ENCODE measurements at places on chromosomes 6 and 20. TPM values are rescaled to one million over a fixed set of nuclear protein-coding genes. Genes with fewer than 3 reads are reported as not detected.

Gene IRAK1BP1
- total RNA-seq: 7.5 TPM

GRCh38 chr6:83417880-83418663, 12.8 kb downstream of the ME1 start:
- no peak for DNase-seq

DNA sequence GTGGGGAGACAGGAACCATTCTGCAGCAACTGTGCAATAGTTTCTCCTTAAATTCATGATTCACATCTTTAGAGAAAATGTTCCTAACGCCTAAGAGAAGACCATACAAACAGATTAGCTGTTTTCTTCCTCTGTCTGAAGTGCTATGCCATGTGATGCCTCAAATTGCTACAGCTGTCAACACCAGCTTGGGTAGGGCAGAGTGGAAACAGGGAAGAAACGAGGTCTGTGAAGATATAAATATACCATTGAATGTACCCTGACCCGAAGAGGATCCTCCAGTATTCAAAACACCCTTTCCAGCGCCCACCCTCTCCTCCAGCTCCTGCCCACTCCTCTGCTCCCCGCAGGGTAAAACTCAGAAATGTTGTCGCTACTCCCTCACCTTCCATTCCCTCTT, 40.3 kb upstream of the PRND start:
- DNase-seq: no peak

GRCh38 chr6:7684843-7685242, 41.1 kb upstream of the BMP6 start:
- no peak for DNase-seq

DNA sequence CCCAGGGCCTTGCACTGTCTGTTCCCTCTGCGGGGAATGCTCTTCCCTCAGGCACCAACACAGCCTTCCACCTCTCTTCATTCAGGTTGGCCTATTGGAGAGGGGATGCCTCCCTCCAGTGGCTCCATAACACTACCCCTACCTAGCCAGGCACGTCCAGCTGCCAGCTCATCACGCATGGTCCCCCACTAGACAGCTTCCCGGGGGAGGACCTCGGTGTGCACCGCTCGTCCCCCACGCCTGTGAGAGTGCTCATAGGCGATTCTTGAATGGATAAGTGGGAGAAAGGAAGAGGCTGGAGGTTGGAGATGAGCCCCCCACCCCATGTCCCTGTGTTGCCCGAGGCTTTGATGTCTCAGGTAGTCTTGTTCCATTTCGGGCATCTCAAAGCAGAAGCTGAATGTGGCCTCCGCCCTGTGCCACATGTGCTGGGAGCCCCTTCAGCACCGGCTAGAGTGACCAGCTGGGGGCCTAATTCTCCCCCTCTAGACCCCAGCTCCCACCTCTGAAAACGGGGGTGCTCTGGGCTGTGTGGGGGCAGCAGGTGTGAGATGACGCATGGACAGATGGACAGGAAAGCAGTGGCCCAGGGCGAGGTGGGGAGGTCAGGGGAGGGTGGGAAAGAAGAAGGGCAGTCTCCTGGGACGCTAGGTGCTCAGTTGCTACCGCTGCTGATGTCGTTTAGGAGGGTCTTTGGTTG, 333.0 kb downstream of the TAF4 start:
- DNase-seq: no peak

DNA sequence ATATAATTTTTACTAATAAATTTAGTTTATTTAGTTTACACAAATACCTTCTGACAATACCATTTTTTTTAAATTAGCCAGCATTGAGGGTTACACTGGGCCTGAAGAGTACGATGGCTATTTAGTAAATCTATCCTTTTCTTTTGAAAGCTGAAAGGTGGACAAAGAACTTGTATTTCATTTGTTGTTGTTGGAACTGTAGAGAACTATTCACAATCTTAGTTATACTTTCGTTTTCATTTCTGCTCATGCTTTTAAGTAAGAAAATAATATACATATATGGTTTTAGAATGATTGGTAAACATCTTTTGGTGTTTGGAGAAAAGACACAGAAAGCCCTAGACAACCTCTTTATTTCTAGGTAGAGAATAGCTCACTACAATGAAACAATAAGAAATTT, 165.3 kb upstream of the FAM83B start:
- DNase-seq: no peak

GRCh38 chr6:125884634-125885371, 71.8 kb upstream of the HINT3 start:
- no peak for DNase-seq

- no peak for DNase-seq
These were observed 21.0 kb downstream of the EPB41L1 start for GRCh38 chr20:36175475-36175995.

Gene KIAA1755
- total RNA-seq: 7.1 TPM

Gene TDP2
- total RNA-seq: 75.7 TPM

GRCh38 chr20:45970646-45971424, 1.2 kb downstream of the ZNF335 start:
- no peak for DNase-seq

GRCh38 chr20:17663486-17663885, 18.6 kb downstream of the RRBP1 start:
- DNase-seq: no peak

DNA sequence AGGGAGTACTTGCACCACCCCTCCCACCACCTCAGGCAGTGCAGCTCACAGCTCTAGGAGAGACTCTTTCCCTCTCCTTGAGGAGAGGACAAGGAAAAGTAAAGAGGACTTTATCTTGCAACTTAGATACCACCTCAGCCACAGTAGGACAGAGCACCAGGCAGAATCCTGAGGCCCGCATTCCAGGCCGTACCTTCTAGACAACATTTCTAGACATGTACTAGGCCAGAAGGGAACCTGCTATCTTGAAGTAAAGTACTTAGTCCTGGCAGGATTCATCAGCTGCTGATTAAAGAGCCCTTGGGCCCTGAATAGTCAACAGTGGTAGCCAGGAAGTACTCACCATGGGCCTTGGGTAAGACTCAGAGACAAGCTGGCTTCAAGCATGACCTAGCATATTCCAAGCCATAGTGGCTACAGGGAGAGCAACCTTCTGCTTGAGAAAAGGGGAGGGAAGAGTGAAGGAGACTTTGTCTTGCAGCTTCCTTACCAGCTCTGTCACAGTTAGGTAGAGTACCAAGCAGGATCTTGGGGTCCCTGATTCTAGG, 384.4 kb upstream of the RNF217 start:
- no peak for DNase-seq

DNA sequence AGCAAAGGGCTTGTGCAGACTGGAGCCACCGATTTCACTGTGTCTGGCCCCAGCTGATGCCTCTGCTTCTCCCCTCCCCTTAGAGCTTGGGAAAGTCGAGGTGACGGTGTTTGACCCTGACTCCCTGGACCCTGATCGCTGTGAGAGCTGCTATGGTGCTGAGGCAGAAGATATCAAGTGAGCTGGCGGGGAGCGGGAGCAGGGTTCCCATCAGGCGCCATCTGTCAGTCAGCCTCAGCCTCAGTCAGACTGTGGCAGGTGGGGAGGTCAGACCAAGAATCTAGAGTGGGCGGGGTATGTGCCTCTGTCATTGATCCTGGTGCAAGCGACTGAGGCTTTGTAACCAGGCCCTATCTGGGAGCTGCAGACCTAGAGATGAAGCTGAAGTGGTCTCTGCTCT, 5.5 kb downstream of the ERGIC3 start:
- no peak for DNase-seq

DNA sequence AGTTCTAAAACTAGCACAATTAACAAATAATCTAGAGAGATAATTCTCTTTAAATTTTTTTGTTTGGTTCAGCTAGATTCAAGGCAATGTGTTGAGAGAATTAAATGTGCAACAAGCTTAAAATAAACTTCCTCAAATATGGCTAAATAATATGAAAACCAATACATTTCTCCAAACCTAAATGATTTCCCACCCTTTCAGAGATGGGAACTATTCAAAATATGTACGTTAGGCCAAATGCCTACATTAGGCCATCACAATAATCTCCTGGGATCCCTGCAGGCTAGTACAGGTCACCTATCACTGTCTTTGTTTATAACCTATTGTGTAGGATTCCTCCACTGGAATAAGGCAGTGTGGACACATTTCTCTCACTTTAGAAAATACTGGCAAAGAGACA, 1.7 kb downstream of the FAXC start:
- no peak for DNase-seq

Gene OR12D1
- total RNA-seq: not detected

Gene GTSF1L
- not detected for total RNA-seq

GRCh38 chr20:40939667-40940066, 89.0 kb upstream of the TOP1 start:
- no peak for DNase-seq

Gene HLA-DRA
- total RNA-seq: 375 TPM

Gene LAMA4
- total RNA-seq: 67.8 TPM

DNA sequence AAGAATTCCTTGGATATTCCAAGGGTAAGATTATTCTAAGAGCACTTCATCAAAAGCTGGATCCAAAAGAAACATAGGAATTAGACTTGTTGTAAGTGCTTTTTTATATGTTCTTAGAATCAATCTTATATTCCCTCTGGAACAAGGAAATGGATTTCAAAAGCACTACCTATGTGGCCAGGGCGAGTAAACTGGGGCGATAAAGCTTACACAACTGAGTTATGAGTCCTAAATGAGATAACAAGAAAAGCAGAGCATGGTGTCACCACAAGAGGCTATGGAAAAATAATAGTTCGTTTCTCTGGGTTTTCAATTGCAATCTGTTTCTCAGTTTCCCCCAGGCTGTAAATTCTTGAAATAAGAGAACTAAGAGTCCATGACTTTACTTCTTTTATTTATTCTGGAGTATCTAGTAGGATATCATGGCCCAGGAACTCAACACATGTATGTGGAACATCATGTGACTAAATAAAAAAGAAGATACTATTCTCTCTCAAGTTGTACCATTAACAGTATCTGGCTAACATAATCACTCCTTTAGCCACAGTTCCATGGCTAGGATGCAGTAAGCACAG, 51.5 kb downstream of the NUDT3 start:
- DNase-seq: no peak

DNA sequence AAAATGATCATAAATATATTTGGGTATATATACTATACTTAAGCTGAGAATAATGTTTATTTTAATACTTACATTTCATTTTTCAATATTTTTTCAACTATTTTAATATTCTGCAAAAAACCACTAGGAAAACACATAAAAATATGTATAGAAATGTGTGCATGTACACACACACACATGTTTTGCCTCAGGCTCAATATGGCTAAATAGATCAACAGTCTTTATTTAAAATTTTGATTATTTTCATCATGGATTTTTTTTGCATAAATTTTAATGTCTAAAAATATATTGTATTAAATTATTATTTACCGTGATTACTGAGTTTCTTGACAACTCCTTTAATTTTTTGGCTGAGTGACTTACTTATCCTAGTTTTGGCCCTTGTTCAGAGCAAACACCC, 846.5 kb downstream of the DHX35 start:
- no peak for DNase-seq

- DNase-seq: no peak
These were observed 605.7 kb upstream of the GJE1 start for GRCh38 chr6:141526985-141527384.

- DNase-seq: no peak
These were observed 26.8 kb downstream of the C6orf89 start for GRCh38 chr6:36912586-36912985.

Gene OR2H1
- total RNA-seq: not detected

Gene RNF114
- 78.8 TPM for total RNA-seq

DNA sequence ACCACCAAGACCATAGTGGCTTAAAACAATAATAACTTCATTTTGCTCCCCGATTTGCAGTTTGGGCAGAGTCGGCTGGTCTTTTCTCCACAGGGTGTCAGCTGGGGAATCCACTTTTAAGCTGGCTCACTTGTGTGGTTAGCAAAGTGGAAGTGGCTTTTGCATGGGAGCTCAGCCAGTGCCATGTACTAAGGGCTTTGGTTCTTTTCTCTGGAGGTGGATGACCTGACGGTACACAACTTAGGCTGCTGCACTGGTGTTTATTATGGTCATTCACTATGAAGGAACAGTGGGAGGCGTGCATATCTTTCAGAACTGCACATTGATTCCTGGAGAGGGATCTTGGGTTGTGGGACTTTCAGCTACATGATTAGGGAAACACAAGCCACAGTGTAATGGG, 141.0 kb downstream of the OR2B2 start:
- no peak for DNase-seq

DNA sequence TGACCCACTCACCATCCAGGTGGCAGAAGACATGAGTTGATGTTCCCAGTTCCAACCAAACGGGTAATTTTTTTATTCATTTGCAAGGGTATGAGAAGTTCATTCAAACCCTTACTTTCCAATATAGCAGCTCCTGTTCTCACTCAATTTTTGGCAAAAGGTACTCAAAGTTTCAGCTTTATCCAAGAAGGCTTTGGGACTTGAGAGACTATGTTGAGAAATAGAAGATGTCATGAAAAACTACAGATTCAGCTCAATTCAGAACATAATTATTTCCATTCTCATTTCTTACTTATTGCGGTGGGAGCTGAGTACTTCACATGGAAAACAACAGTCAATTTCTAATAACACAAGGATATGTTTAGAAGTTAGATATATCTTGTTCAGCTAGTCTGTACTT, 162.3 kb downstream of the FNDC1 start:
- no peak for DNase-seq

DNA sequence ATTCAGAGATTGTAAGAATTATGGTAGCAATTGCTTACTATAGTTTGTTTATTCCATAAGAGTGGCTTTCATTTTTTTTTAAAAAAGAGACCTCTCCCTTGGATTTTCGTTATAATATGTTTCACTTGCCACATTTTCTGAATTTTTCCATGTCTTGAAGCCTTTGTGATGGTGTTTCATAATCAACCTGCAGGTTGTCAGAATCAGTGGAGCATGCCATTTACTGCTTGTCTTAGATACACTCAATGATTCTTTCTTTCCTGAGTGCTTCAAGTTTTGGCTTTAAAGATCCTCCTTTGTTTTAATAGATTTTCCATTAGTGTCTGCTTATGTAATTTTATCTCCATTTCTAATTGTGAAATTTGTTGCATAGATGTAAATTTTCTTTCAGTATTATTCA, 31.2 kb downstream of the KCNQ5 start:
- DNase-seq: no peak

GRCh38 chr6:21256197-21256596, 337.4 kb upstream of the SOX4 start:
- DNase-seq: no peak

DNA sequence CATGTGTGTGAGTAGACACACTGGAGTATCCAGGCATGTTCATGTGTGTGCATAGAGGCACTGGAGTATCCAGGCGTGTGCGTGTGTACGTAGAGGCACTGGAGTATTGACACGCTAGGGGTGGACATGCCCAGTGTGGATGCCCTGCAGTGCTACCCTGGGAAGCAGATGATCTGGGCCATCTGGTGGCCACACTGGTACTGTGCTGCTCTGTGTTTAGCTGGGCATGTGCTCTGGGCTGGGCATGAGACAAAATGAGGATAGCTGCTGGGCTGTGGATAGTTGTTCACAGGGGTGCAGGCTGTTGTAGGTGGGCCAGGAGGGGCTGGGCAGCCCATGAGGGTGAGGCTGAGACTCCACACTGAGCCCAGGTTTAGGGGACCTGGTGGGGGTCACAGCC, 24.0 kb upstream of the NPBWR2 start:
- DNase-seq: no peak
